ENCODE measurements at places on chromosomes 1 and 21.

- DNase-seq, result no peak
Measured at GRCh38 chr1:67616394-67616985, 68.5 kb upstream of the GADD45A start.

DNA sequence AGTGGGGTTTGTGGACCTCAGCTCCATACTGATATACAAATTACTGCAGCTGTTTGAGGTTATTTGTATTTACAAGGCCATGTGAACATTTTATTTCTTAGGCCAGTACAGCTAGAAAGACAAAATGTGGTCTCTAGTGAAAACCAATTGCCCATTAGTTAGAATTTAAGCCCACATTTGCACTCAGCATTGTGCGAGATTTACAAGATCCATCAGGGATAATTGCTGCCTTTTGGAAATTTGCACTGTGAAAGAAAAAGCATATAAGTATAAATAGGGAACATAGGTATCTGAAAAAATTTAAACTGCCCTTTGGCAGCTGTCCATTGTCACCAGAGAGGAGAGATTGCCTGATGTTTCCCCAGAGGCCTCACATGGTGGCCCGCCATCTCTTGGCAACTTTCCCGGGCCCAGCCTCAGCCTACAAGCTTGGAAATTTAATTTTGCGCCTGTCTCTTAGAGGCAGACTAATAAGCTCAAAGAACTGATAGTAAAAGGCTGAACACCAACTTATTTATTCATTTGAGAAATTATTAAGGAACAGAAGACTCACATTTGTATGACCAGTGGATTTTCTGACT lies 120.7 kb downstream of the MAP3K21 start:
- no peak for DNase-seq

DNA sequence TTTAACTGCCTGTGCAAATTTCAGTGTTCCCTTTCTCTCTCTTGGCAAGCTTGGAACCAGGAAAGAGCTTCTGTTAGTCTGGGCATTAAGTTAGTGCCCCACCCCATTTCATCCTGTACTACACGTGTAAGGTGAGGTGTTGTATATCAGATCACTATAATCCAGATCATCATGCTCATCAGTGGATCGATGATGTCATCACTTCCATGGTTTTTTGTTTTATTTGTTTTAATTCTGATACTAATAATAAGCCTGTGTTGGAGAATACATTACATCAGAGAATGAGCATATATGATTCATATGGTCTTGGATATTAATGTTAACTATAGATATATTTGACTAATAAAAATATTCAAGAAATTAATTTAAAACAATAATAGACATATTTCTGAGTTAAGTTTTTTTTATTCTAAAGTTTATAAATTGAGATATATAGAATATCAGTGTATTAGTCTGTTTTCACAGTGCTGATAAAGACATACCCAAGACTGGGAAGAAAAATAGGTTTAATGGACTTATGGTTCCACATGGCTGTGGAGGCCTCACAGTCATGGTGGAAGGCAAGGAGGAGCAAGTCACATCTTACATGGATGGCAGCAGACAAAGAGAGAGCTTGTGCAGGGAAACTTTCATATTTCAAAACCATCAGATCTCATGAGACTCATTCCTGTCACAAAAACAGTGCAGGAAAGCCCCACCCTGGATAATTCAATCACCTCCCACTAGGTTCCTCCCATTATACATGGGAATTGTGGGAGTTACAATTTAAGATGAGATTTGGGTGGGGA lies 588.3 kb upstream of the B3GALT2 start:
- no peak for DNase-seq

- no peak for DNase-seq
Measured at GRCh38 chr1:53557830-53558738, 98.9 kb downstream of the DMRTB1 start.

DNA sequence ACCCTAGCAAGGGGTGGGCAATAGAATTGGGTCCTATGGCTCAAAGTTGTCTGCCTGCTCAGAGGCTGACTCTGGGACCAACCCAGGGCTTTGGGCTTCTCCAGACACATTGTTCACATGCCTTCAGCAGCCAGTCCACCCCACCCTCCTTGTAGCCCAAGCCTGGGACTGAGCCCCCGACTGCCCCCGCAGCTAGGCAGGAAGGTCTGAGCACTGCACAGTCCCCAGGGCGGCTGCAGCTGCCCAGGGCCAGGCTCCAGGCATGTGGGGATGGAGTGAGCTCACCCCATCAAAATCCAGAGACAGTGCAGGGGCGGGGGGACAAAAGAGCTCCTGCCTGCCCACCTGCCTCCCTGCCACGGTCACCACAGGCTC lies 35.6 kb downstream of the HSPG2 start:
- no peak for DNase-seq

DNA sequence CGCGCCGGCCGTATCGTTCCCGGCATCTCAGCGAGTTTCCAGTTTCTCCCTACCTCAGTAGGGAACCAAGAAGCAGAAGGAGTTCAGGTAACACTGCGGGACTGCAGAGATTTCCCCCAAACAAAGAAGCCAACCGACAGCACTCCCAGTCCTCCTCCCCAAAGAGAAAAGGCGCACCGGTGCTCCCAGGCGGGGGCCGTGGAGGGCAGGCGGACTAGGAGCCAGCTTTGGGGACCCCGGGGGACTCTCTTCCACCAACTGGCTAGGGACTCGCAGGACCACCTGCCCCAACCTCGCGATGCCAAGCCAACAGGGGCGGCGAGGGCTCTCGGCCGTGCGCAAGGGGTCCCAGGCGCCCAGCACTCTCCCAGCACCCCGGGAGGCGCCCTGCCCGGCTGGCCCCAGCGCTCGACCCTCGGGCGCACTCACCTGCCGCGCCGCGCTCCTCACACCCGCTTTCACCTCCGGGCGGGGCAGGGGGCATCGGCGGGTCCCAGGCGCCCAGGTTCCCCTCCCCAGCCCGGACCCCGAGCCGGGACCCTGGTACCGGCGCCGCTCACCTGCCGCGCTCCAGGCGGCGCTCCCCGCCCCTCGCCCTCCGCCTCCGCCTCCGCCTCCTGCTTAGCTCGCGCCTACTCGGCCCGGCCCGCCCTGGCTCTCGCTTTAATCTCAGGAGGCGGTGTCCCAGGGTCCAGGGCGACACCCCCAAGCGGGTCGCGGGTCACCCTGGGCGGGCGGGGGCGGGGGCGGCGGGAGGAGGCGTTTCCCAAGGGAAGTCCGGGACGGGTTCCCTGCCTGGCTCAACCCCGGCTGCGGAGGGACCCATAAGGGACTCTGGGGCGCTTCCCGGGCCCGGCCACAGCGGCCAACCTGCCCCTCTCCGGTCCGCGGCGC lies at the start of gene TMPRSS2:
TMPRSS2 (minus strand) TSS at position 638 of the 894 bp plus-strand sequence. CDS start 10,025 bp downstream, outside the sequence.
- DNase-seq, result no peak

DNA sequence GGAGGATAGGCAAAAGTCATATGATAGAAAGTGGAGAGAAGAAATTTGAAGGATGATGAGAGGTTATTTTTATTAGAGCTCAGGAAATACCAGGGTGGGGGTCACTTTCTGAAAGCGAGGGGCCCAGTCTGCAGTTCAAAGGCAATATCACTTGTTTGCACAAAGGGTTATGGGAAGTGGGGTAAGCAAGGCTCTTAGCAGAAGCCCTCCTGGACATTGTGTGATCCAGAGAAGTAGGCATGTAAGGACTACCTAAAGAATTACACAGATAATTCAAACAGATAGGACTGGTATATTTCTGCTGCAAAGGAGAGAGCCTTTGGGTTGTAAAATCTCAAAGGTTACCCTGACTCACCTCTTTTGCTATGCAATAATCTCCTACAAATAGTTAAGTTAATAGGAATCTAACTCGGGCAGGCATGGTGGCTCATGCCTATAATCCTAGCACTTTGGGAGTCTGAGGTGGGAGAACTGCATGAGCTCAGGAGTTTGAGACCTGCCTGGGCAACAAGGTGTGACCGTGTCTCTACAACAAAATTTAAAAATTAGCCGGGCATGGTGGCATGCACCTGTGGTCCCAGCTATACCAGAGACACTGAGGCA lies 25.2 kb upstream of the PRRC2C start:
- DNase-seq, result no peak

DNA sequence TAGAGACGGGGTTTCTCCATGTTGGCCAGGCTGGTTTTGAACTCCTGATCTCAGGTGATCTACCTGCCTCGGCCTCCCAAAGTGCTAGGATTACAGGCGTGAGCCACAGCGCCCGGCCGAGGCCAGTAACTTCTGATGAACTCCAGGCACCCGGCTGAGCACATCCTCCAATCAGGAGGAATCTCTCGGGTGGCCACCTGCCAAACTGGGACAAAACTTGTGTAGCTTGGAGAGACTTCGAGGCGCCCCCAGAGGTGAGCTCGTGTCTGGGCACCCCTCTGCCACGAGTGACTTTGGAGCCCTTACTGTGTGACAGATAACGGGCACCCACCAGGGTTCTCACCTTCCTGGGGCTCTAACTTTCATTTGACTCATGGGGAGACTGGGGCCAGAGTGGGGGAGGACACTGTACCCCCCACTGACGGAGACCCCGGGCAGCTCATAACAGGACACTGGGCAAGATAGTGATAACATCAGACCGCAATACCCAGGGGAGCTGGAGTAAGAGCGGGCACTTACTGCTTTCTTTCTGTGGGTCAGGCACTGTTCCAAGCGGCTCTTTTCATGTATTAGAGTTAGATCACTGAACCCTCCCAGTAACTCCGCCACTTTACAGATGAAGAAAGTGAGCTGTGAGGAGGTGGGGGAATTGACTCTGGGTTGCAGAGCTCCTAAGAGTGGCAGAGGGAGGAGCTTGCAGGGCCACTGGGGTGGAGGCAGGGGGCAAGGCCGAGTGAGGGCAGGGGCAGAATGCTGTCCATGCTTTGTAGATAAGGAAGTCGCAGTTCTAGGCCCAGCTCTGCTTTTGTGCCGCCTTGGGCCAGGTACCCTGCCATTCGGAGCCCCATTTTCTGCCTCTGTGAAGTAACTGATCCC lies 1.9 kb upstream of the PADI2 start:
- no peak for DNase-seq

DNA sequence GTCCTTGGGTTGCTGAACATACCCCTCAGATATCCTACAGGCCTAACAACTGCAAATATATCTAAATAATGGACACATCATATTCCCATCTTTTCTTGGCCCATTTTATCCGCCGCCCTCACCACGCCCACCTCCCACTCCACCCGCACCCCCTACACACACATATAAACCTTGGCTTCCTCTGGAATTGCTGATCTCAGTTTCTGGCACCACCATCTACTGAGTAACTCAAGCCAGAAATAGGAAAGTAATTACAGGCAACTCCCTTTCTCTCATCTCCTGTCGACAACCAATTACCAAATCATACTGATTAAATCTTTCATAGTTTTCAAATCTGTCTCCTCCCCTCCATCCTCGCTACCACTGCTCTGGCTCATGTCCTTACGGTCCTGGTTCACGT lies 4.7 kb downstream of the RGS8 start:
- no peak for DNase-seq

DNA sequence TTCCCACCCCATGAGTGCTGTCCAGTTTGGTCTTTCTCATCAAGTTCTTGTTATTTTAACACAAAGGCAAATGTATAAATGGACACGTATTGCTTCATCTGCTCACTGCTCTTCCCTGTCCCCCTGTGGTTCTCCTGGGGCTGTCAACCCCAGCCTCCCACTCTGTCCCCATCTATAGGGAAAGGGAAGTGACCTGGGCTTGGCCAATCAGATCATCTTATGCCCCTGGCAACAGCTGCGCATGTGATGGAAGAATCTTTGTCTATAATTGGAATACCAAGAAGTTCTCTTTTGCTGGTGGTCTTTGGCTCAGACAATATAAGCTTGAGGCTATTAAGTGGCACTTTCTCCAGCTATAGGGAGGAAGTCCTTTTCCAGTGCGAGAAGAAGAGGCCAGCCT lies 4.7 kb upstream of the CCSAP start:
- DNase-seq, result no peak

DNA sequence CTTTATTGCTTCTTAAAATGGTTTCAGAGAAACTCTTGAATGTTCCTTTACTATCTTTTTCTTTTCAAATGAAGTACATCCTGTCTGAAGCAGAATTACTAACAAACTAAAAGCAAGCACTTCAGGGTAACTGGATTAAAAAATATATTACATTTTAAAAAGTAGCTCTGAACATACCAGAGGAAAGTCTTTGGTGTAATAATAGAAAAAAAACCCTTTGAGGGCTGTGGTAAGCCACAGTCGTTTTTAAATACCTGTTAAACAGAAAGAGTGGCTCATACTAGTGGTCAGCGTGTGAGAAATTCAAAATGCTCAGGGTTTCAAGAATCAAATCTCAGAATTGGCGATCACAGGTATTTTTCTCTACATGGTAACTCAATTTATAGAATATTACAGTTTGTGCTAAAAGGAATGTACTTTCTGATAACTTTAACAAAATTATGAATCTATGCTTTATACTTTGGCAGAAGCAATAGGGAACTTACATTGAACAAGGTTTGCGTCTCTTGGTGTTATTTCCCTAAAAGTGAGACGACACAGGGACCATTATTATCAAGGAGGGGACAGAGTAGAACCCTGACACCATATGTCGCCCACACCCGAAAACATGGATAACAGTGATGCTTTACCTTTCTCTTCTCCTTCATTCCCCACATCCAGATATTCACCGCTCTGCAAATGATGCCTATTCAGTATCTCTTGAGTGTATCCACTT lies 97.0 kb upstream of the DPH5 start:
- DNase-seq, result no peak

DNA sequence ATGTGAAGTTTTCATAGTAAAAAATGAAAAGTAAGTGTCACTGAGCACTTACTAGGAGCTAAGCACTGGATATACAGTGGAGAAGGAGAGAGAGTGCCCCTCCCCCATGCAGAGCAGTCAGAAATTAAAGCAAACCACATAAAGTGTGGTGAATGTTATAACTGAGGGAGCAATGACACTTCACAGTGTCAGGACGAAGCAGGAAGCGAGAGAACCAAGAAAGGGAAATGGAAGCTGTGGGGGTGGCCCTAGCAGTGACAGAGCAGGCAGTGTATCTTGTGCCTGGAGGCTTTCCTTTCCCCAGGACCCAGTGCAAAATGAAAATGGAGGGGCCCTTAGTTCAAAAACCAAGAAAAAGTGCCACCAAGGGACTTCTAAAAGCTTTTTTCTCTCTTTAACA lies 21.5 kb upstream of the RCAN3 start:
- DNase-seq, result no peak

GRCh38 chr1:90149101-90149500 lies 154.2 kb downstream of the ZNF326 start:
- DNase-seq, result no peak

- no peak for DNase-seq
Measured at GRCh38 chr1:84089465-84089864, 54.6 kb upstream of the PRKACB start.

DNA sequence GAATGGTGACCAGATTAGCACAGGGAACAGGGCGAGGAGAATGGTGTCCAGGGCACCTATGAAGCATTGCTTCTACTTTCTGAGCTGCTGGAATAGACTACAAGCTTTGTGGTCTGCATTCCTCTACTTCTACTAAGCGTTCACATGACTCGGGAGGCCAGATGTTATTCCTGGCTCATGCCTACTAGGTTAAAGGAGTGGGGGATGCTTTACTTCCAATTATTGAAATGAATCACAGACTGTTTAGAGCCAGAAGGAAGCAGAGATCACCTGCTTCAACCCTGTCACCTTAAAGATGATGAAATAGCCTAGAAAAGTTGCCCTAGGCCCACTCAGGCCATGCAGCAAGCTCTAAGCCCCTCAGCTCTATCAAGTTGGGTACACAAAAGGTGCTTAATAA lies 633.5 kb downstream of the KIF26B start:
- DNase-seq, result peak; percentile 93
